Stimulated activated CD8-positive, alpha-beta memory T cell treated with anti-CD3 and anti-CD28 coated beads, Interleukin-15, amount 100 ng/mL, for 1 hour (primary cell): ENCODE measurements at places on chromosomes 2 and 18.

DNA sequence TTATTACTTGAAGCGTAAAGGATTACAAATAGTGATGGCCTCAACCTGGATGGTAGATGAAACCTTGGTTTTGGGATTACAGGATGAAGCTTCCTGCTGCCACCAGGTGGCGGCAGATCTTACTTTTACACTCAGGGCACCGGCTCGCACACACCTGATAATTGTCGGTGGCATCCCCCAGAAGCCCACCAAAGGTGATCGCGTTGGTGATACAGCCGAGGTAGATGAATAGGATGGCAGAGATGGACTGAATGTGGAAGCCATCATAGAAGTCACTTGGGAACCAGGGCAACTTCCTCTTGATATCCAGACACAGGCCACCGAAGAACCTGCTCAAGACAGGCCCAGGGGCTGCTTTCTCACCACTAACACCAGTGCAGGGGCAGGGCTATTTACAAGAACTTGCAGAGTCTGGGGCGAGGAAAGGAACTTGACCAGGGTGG lies 51.8 kb downstream of the MTHFD2 start:
- no peak for DNase-seq

DNA sequence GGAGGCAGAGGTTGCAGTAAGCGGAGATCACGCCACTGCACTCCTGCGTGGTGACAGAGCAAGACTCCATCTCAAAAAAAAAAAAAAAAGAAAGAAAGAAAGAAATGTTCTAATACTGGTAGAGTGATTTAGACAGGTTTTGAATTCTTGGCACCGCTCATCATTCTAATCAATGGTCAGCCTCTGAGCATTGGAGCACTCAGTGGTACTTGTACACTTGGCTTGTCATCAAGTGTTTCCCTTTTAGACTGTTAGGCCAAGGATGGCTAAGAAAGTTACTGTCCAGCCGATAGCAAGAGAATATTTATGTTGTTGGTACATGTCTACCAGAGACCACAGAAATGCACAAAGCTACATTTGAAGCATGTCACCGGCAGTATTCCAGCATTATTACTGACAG lies 444.1 kb upstream of the RAB12 start:
- no peak for DNase-seq

GRCh38 chr2:8619071-8619470 lies 62.8 kb upstream of the ID2 start:
- DNase-seq: no peak

DNA sequence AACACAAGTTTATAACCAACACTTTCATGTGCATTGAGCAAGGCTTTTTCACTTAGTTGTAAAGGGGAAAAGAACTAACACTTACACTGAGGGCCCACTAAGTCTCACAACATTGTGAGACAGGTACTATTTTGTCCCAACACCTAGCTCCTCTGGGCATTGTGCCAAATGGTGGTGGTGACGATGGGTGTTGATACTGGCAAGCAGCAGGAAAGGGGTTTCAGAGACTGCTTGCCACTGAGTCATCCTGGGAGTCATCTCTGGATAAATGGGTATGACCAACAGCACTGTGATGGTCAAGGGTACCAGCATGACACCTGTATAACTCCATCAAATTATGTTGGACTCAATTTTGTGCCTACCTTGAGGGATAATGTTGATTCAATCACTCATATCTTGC lies 138.8 kb upstream of the ITGA6 start:
- no peak for DNase-seq

DNA sequence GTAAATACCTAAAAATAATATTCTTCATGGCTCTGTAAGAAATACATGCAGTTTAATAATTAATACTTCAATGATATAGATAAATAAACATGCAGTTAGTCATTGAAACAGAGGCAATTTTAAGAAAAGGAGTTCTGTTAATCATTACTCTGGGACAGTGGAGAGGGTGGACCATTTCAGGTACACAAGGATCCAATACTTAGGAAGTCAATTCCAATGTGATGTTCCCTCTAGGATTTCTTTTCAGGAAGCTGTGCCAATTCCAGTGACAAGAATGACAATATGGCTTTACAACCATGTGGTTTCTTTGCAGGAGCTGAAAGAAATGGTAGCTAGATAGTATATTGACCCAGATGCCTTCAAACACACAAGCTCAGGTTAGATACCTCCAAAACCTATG lies 175.8 kb upstream of the NETO1 start:
- DNase-seq: no peak

DNA sequence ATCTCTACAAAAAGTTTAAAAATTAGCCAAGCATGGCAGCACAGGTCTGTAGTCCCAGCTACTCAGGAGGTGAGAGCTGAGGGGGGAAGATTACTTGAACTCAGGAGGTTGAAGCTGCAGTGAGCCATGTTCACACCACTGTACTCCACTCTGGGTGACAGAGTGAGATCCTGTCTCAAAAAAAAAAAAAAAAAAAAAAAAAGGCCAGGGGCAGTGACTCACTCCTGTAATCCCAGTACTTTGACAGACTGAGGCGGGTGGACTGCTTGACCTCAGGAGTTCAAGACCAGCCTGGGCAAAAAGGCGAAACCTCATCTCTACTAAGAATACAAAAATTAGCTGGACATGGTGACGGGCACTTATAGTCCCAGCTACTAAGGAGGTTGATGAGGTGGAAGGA lies 37.0 kb downstream of the PUM2 start:
- no peak for DNase-seq

DNA sequence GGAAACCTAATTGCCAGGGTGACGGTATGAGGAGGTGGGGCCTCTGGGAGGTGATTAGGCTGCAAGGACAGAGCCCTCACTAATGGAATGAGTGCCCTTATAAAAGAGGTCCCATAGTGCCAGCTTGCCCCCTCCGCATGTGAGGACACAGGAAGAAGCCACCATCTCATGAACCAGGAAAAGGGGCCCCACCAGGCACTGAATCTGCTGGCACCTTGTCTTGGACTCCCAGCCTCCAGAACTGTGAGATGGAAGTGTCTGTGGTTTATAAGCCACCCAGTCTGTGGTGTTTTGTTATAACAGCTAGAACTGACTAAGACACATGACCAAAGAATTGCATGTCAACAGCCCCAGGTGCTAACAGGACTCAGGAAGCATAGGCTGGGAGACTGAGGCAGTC lies 214.3 kb downstream of the MGAT5 start:
- no peak for DNase-seq

- DNase-seq: no peak
Observed at GRCh38 chr18:62499263-62499650, 23.6 kb upstream of the ZCCHC2 start.

GRCh38 chr2:178331474-178332432 lies 119.2 kb downstream of the PRKRA start:
- DNase-seq: no peak

GRCh38 chr18:37900326-37900725 lies 334.7 kb upstream of the CELF4 start:
- DNase-seq: no peak

- no peak for DNase-seq
Observed at GRCh38 chr2:238003234-238004031, 36.6 kb downstream of the UBE2F start.

DNA sequence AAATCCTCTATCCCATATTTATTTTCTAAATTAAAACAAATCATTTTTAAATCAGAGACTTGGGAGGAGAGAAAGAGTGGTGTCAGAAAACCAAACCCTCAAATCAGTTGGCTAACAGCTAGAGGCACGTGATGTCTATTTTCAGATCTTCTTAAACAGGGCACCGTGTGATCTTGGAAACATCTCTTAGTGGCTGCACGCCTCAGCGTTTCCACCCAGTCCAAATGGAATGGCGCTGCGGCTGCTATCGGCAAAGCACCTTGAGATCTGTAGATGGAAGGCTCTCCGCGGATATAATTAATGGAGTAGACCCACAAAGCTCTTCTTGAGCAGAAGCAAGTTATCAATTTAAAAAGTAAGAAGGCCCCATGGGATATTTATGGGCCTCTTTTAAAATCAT lies 50.0 kb downstream of the NRP2 start:
- no peak for DNase-seq

DNA sequence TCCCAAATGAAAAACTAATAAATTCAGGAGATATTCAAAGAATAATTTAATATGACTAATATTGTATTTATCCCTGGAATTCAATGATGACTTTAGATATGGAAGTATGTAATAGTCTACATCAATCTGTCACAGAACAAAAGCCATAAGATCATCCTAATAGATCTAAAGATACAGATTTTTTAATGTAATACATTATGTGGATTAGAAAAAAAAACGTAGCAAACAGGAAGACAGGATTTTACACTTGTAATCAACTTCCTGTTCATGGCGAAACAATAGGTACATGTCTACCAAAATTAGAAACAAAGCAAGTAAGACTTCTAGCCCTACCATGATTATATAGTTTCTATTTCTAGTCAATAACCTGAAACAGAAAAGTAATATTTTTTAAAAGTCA lies 192.2 kb downstream of the TTC32 start:
- DNase-seq: no peak

- DNase-seq: no peak
Observed at GRCh38 chr2:176583607-176584006, 314.4 kb downstream of the MTX2 start.

GRCh38 chr2:19348692-19349091 lies 9.7 kb downstream of the OSR1 start:
- DNase-seq: no peak

DNA sequence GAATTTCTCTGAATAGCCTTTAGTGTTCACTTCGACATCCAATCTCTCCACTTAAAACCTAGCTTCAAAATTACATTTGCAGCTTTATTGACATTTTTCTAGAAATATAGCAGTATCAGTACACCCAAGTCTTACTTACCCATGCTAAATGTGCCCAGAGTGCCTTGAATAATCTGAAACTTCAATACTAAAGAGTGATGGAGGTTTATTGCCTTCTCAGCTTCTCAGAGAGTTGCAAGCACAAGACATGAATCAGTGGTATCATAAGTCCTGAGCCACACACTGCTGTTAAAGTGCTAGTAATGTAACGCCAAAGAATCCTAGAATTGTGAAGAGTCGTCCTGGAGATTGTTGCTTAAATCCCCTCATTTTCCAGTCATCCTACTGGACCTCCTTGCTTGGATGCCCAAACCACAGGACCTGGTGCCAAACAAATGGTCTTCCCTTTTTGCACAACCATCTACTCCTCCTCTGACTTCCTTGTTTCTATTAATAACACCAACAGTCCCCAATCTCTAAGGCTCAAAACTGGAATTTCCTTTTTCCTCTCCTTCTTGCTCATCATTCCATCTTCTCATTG lies 83.2 kb upstream of the SPATS2L start:
- no peak for DNase-seq

DNA sequence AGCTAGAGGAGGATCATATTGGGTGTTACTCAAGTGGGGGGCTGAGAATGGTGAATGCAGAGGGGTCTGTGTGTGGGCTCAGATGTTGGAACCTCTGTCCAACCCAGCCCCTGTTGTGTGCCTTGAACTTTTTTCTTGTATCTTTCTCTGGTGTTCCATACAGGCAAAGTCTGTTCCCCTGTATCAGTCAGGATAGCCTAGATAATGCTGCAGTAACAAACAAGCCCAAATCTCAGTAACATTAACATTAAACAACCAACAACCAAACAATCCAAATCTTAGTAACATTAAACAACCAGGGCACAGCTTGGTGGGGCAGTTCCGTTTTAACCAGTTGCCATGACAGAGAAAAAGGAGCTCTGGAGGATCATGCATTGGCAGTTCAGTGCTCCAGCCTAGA lies 103.7 kb downstream of the CTIF start:
- no peak for DNase-seq

GRCh38 chr2:59413751-59414570 lies 1139.5 kb downstream of the BCL11A start:
- no peak for DNase-seq

DNA sequence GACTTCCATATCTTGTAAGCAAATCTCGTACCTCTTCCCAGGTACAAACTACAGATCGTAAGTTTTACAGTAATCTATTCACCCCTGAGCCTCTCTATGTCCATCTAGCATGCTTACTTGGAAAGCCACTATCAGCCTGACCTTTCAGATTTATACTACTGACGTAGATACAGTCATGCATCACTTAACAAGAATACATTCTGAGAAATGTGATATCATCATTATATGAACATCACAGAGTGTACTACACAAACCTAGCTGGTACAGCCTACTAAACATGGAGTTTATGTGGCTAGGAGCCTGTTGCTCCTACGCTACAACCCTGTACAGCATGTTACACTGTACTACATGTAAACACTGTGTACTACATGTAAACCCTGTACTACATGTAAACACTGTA lies 293.2 kb upstream of the ZNF804A start:
- DNase-seq: no peak

GRCh38 chr2:30897539-30897938 lies 90.3 kb upstream of the CAPN13 start:
- no peak for DNase-seq

DNA sequence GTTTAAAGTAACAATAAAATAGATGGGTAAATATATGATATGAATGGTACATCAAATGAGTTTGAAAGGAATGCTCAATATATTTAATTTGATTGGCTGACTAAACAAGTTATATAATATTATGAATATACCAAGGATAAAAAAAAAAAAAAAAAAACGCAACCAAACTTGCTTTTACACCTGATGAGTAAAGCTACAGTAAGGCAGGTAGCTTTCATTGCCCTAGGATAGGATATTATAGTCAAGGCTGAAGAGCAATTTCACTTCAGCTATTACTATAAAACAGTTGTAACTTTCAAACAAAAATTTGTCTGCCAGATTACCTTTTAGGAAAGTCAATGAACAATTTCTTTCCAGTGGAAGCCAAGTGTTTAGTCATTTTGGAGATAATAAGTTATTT lies 56.8 kb upstream of the PEX13 start:
- no peak for DNase-seq

DNA sequence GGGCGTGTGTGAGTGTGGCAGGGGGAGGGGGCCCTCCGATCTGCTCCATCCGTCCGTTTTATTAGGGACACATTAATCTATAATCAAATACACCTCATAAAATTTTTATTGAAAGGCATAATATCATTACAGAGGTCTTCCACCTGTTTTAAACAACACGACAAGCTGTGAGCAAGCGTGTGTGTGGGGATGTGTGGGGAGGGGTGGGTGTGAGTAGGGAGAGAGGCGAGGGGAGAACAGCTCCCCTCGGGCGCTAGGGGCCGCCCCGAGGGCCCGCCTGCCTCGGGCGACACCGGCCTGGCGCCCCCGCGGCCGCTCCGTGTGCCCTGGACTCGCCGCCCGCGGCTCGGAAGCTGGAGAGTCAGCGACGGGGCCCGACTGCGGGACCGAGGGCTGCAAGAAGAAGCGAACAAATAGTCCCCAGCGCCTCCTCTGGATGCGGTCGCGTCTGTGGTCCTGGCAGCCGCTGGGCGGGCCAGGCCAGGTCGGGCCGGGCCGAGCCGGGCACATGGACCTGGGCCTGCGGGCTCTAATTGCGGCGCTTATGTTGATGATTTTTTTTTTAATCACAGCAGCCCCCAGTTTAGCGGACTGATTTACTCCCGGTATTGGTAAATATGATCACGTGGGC lies 352 bp upstream of the HOXD9 start:
- DNase-seq: no peak

GRCh38 chr2:69911985-69912563 lies 2.8 kb upstream of the MXD1 start:
- no peak for DNase-seq

- no peak for DNase-seq
Observed at GRCh38 chr18:59268721-59269562, 4.3 kb downstream of the RAX start.
